ENCODE measurements at places on chromosomes 16 and 17.

GRCh38 chr17:9232155-9232475 lies 210.8 kb downstream of the NTN1 start:
- no peak for DNase-seq

- no peak for DNase-seq
These were observed 19.9 kb downstream of the CFAP20 start for GRCh38 chr16:58109330-58109729.

- DNase-seq, result peak; percentile 57
These were observed 23.2 kb downstream of the ITGB3 start for GRCh38 chr17:47276868-47277267.

DNA sequence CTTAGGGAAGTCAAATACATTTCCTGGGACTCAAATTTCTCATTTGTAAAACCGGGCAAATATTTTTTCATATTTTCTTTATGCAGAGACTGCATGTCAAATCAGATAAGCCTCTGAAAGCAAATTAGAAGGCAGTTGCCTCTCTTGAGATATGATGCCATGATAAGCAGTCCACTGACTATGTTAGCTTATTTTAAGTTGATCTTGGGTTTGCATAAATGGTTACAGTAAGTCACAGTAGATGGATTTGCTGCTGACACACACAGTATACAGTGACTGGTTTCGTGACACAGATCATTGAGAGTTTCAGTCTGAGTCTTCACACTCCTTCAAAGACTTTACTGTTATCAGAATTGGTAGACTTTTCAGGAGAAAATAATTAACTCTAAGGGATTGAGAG lies 927.6 kb upstream of the CDH8 start:
- DNase-seq, result no peak

DNA sequence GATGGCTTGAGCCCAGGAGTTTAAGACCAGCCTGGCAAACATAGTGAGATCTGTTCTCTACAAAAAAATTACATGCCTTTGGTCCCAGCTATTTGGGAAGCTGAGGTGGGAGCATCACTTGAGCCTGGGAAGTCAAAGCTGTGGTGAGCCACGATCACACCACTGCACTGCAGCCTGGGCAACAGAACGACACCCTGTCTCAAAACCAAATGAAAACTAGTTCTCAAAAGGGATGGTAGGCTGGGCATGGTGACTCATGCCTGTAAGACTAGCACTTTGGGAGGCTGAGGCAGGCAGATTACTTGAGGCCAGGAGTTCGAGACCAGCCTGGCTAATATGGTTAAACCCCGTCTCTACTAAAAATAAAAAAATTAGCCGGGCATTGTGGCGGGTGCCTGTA lies 31.1 kb downstream of the PPM1D start:
- DNase-seq, result no peak

- DNase-seq, result no peak
These were observed 47.8 kb upstream of the IRF8 start for GRCh38 chr16:85851034-85851785.

GRCh38 chr16:81035975-81036750 lies 521 bp downstream of the ATMIN start:
- DNase-seq, result no peak

DNA sequence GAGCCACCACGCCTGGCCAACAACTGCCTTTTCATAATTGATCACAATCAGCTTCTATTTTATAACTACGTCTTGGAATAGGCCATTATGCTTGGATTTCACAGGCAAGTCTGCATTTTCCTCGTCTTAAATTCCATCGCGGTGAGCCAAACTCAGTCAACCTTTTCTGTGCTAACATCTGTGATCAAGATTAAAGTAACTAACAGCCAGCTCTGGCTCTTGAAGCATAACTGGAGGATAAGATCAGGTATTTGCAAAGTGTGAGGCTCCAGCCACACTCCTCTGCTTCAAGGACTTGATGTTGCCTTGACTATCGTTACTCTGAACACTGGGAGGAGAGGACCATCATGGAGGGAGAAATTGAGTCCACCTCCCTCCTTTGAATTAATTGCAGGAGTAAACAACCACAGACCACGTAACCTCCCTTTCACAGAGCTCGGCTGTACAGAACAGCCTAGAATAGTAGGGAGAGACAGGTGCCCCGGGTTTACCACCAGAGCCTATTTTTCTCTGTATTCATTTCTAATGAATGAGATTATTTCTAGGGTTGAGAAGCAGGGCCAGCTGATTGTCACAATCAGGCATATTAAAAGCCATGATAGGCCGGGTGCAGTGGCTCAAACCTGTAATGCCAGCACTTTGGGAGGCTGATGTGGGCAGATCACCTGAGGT lies 143.0 kb downstream of the XYLT1 start:
- no peak for DNase-seq

- peak; percentile 82 for DNase-seq
These were observed 62.9 kb downstream of the ADCY9 start for GRCh38 chr16:4053301-4053845.

DNA sequence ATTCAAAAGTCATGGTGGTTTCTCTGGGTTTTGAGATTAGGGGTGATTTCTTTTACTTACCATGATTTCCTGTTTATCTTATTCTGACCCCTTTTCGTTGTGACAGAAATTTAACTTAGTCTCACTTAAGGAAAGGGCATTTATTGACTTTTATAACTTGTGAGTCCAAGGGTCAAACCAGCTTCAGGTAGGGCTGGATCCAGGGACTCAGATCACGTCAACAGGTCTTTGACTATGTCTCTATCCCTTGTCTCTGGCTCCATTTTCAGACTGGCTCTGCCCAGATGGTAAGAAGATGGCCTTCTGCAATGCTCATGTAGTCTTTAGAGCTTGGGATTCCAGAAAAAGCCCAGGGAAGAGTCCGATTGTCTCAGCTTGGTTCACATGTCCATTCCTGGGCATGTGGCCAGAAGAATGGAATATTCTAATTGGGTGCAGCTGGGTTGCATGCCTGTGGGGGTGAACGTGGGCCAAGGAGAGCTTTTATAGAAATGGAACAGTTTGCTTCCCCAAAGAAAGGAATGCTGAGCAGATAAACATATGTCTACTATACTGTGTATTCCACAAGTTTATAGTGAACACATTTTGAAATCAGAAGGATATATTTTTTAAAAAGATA lies 13.4 kb downstream of the USP43 start:
- DNase-seq, result no peak

- no peak for DNase-seq
These were observed 221.2 kb downstream of the PRKCA start for GRCh38 chr17:66523378-66524200.

GRCh38 chr16:73553941-73554660 lies 506.2 kb upstream of the ZFHX3 start:
- no peak for DNase-seq

DNA sequence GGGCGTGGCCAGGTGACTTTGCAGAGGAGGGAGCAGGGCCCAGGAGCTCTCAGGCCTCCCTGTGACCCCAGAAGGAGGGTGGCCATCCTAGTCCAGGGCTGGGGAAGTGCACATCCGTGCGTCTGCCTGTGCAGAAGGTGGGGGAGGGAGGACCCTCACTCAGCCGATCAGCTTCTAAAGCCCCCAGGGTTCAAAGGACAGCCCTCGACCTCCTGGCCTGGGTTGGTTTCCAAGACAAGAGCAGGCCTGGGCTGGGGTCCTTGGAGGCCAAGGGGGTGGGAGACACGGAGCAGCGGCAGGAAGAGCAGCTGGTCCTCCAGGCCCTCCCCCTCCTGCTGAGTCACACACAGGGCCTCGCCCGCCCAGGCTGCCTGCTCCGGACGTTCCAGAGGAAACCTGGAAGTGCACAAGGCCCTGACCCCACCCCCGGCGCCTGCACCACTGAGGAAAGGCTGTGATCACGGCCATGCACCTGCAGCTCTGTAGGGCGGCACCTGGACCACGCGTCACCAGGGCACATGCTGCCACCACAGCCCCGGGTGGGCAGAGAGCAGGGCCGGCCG lies 67.1 kb upstream of the ZNF469 start:
- DNase-seq, result no peak

GRCh38 chr16:81376880-81377279 lies 62.1 kb downstream of the GAN start:
- DNase-seq, result no peak
